ENCODE measurements at places on chromosomes 2 and 18. TPM values are rescaled to one million over a fixed set of nuclear protein-coding genes. Genes with fewer than 3 reads are reported as not detected.

DNA sequence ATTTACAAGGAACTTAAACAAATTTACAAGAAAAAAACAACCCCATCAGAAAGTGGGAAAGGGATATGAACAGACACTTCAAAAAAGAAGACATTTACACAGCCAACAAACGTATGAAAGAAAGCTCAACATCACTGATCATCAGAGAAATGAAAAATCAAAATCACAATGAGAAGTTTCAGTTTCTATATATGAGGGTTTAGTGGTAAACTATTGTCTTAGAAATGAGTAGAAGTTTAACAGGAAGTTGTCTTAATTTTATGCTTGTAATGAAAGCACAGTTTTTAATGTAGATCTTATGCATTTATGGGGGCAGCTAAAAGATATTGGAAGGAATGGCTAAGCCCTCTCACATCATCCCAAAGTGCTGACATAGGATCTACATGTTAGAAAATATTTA lies 325.4 kb downstream of the ERBB4 start:
- H3K36me3 ChIP-seq = no peaks in the 10 kb centered on the region
- H3K4me1 ChIP-seq = peaks cover 3% of the 10 kb centered on the region
- no peak for DNase-seq
- no peaks in the 10 kb centered on the region for H3K27me3 ChIP-seq

DNA sequence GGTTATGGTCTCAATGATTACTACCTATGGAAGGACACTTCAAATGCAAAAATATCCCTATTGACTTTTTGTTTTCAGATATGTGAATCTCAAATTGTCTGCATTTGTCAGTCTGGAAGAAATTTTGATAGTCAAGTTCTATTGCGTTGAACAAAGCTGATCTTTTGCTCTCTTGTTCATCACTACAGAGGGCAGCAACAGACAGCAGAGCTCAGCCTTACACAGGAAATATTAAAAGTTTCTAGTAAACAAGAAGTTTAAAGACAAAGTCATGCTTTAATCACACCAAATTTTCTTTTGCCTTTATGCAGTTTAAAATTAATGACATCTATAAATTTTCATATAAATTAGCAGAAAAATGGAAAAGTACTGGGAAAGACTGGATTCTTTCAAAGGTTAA lies 617.5 kb downstream of the NR4A2 start:
- no peak for DNase-seq
- no peaks in the 10 kb centered on the region for H3K27me3 ChIP-seq
- H3K4me3 ChIP-seq = no peak overlapping the region

- H3K4me1 ChIP-seq = no peaks in the 10 kb centered on the region
- H3K27me3 ChIP-seq = no peaks in the 10 kb centered on the region
- H3K27ac ChIP-seq = no peak overlapping the region
- no peak for DNase-seq
Measured at GRCh38 chr2:88187927-88188326, 17.8 kb downstream of the THNSL2 start.

- H3K27ac ChIP-seq = no peak overlapping the region
- no peak overlapping the region for H3K4me3 ChIP-seq
- no peaks in the 10 kb centered on the region for H3K27me3 ChIP-seq
- no peaks in the 10 kb centered on the region for H3K36me3 ChIP-seq
Measured at GRCh38 chr2:225740086-225740485, 340.6 kb downstream of the NYAP2 start.

DNA sequence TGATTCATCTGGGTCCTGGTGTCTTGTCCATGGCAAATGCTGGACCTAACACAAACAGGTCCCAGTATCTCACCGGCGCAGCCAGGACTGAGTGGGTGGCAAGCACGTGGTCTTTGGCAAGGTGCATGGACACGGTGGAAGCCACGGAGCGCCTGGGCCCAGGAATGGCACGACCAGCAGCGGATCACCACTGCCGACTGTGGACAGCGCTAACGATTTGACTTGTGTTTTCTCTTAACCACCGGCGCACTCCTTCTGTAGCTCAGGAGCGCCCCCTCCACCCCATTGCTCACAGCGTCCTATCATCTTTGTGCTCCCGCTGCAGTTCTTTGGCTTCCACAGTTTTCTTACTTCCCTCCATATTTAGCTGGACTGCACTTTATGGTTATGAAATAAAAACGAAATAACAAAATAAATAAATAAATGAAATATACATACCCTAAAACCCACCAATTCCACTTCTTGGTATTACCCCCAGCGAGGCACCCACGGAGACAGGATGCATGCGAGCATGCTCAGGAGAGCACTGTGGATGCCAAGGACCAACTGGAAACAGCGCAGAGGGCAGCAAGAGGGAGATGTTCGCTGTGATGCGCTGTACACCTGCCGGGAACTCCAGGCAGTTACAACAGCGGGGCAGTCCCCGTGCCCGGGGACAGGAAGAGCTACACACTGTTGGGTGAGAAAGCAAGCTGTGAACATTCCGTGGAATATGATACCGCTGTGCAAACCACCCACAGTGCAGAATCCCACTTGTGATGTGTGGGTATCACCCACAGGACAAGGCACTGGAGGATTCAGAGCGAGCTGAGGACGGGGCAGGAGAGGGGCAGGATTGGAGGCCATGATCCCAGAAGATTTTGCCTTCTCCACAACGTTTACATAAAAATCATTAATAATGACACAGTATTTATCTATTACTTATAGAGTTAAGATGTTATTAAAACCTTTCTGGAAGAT lies 7.0 kb upstream of the CIDEA start:
- H3K4me1 ChIP-seq = no peaks in the 10 kb centered on the region
- peak; percentile 82 for DNase-seq
- H3K36me3 ChIP-seq = no peaks in the 10 kb centered on the region
- no peak overlapping the region for H3K27ac ChIP-seq
- H3K27me3 ChIP-seq = peaks cover 44% of the 10 kb centered on the region

GRCh38 chr18:8730080-8730827 lies 24.9 kb downstream of the MTCL1 start:
- no peaks in the 10 kb centered on the region for H3K27me3 ChIP-seq
- peaks cover 7% of the 10 kb centered on the region for H3K36me3 ChIP-seq
- H3K27ac ChIP-seq = peak overlapping the region; percentile 87
- no peak for DNase-seq
- peaks cover 43% of the 10 kb centered on the region for H3K4me1 ChIP-seq
- peak overlapping the region; percentile 54 for H3K4me3 ChIP-seq

- H3K27me3 ChIP-seq = no peaks in the 10 kb centered on the region
- DNase-seq = no peak
- H3K36me3 ChIP-seq = no peaks in the 10 kb centered on the region
- H3K4me1 ChIP-seq = no peaks in the 10 kb centered on the region
Measured at GRCh38 chr18:12774982-12775381, 72.1 kb downstream of the PSMG2 start.

DNA sequence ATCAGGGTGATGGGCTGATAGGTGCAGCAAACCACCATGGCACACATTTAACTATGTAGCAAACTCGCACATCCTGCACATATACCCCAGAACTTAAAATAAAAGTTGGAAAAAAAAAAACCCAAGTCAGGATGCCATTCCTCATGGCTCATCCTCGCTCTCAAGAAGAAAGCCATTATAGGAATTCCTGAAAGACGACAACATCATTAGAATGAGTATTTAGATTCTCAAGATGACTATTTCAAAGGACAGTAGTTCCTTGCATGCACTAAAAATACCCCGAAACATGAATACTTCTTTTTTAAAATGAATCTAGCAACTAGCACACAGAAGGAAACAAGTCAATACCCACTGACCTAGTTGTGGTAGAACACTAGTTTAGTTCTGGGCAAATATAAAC lies 285.8 kb upstream of the REV1 start:
- peak overlapping the region; percentile 0 for H3K4me3 ChIP-seq
- DNase-seq = no peak
- peaks cover 50% of the 10 kb centered on the region for H3K36me3 ChIP-seq
- H3K27ac ChIP-seq = peak overlapping the region; percentile 61
- H3K27me3 ChIP-seq = no peaks in the 10 kb centered on the region
- H3K4me1 ChIP-seq = peaks cover 55% of the 10 kb centered on the region

DNA sequence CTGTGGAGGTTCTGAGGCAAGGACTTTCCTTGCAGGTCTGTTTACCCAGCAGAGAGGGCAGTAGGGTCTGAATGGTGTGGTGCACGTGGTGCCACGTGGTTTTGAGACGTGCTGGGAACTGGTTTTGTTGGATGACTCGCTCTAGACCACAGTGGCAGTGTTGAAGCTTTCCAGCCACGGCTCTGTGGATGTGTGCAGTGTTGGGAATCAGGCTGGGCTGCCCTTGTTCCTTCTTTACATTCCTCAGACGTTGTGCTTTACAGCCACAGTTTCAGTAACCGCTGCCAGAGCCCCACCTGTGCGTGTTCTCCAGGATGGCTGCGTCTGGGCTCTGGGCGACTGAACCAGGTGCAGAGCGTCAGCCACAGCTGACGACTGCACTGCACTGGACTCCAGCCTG lies 8.2 kb downstream of the CTDP1 start:
- H3K27me3 ChIP-seq = no peaks in the 10 kb centered on the region
- no peak overlapping the region for H3K4me3 ChIP-seq
- H3K36me3 ChIP-seq = peaks cover under 1% of the 10 kb centered on the region
- H3K4me1 ChIP-seq = peaks cover 6% of the 10 kb centered on the region
- no peak for DNase-seq
- no peak overlapping the region for H3K27ac ChIP-seq

- no peak overlapping the region for H3K27ac ChIP-seq
- peaks cover 10% of the 10 kb centered on the region for H3K4me1 ChIP-seq
- no peaks in the 10 kb centered on the region for H3K36me3 ChIP-seq
- no peak for DNase-seq
- no peaks in the 10 kb centered on the region for H3K27me3 ChIP-seq
- H3K4me3 ChIP-seq = no peak overlapping the region
Measured at GRCh38 chr2:72136933-72137497, 10.6 kb downstream of the CYP26B1 start.

- H3K36me3 ChIP-seq = peaks cover 2% of the 10 kb centered on the region
- DNase-seq = no peak
- H3K27me3 ChIP-seq = no peaks in the 10 kb centered on the region
- peaks cover 14% of the 10 kb centered on the region for H3K4me1 ChIP-seq
Measured at GRCh38 chr18:74834424-74835309, 237.0 kb downstream of the ZNF407 start.

DNA sequence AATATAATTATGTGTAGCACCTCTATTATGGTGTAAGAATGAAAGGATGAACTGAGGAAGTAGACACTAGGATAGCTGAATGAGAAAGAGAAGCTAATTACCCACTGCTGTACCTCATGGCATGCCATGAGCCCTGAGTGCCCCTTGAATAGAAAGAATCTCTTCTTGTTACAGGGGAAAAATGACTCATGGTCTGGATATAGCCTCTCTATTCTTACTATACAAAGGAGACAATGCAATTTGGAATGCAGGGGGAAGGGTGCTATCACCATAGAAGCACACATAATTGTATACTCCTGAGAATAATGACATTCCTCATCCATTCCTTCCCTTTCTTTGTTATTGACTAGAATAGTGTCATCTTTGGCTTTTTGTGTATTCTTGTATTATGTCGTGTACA lies 385.2 kb downstream of the CDH7 start:
- H3K27ac ChIP-seq = no peak overlapping the region
- no peak for DNase-seq
- H3K4me1 ChIP-seq = no peaks in the 10 kb centered on the region
- no peaks in the 10 kb centered on the region for H3K36me3 ChIP-seq
- no peak overlapping the region for H3K4me3 ChIP-seq

DNA sequence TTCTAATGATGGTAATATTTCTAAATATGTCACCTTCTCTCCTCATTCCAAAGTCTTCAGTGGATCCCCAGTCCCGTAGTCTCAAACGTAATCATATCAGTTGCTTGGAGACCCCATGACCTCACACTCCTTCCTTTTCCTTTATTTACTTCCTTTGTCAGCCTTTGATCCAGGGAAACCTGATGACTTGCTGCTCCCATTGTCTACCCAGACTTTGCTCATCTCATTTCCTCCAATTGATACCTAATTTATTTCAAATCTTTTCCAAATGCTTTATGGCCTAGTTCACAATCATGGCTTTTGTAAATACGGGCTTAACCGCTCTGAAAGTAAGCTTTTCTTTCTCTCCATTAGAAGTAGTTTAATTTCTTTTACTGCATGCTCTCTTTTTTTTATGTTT lies 402.4 kb upstream of the CYRIA start:
- no peak for DNase-seq
- no peaks in the 10 kb centered on the region for H3K27me3 ChIP-seq
- H3K36me3 ChIP-seq = no peaks in the 10 kb centered on the region
- H3K27ac ChIP-seq = no peak overlapping the region
- H3K4me1 ChIP-seq = no peaks in the 10 kb centered on the region
- no peak overlapping the region for H3K4me3 ChIP-seq

DNA sequence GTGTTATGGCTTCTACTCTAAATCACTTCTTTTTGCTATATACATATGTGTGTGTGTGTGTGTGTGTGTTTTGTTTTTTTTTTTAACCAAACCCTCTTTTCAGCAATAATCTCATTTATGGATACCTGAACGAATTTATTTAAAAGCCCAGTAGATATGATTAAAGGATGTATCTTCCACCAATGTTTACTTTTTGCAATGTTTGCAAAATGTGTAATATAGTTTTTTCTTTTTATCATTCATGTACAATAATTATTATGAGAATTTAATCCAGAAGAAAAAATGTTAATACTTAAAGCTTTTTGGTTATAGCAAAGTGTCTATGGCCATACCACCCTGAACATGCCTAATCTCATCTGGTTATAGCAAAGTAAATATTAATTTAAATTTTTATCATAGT lies 1.6 kb upstream of the CNDP2 start:
- peaks cover 1% of the 10 kb centered on the region for H3K36me3 ChIP-seq
- no peak overlapping the region for H3K4me3 ChIP-seq
- peaks cover 24% of the 10 kb centered on the region for H3K4me1 ChIP-seq

LCT gene
- total RNA-seq = not detected

TMEM198 gene
- total RNA-seq = 6.7 TPM

XDH gene
- 0.78 TPM for total RNA-seq

AAMP gene
- 62.9 TPM for total RNA-seq

ANKRD39 gene
- 12.4 TPM for total RNA-seq

IL1F10 gene
- not detected for total RNA-seq

MIB1 gene
- 63.8 TPM for total RNA-seq

SERPINB8 gene
- total RNA-seq = 8.5 TPM

PRLH gene
- not detected for total RNA-seq

SERPINB5 gene
- total RNA-seq = not detected
